ENCODE measurements at places on chromosomes 5 and 9.

GRCh38 chr5:72600391-72600981 is 93.3 kb upstream of the ZNF366 start:
- no peak for DNase-seq

- no peak for DNase-seq
These were observed 176.0 kb upstream of the ZNF608 start for GRCh38 chr5:124922255-124922975.

- DNase-seq: no peak
These were observed 49.2 kb downstream of the KCTD16 start for GRCh38 chr5:144219869-144220268.

- no peak for DNase-seq
These were observed 100.9 kb downstream of the GDNF start for GRCh38 chr5:37738865-37739488.

GRCh38 chr5:133267601-133268000 is 215.8 kb downstream of the HSPA4 start:
- no peak for DNase-seq

GRCh38 chr9:123925819-123926218 is 4.1 kb downstream of the DENND1A start:
- DNase-seq: no peak

GRCh38 chr5:169496878-169497277 is 86.7 kb upstream of the SPDL1 start:
- DNase-seq: no peak

- DNase-seq: no peak
These were observed 340.3 kb downstream of the KDM4C start for GRCh38 chr9:7097785-7098752.

DNA sequence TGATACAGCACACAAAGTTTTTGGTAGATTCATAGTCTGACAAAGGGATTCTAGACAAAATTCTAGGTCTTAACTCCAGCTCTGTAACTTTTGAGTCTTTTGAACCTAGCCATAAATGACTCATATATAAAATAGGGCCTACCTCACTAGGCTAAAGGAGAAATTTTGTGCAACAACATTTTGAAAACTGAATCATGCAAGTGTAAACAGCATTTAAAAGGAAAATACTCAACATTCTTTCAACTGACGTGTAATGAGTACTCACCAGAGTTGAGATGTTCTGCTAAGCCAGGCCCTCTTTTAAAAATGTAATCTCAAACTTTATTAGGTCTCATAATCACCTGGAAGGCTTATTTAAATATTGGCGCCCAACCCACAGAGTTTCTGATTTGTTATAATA is 113.2 kb downstream of the STK32A start:
- DNase-seq: no peak

- DNase-seq: no peak
These were observed 18.9 kb upstream of the JAKMIP2 start for GRCh38 chr5:147801461-147801860.

DNA sequence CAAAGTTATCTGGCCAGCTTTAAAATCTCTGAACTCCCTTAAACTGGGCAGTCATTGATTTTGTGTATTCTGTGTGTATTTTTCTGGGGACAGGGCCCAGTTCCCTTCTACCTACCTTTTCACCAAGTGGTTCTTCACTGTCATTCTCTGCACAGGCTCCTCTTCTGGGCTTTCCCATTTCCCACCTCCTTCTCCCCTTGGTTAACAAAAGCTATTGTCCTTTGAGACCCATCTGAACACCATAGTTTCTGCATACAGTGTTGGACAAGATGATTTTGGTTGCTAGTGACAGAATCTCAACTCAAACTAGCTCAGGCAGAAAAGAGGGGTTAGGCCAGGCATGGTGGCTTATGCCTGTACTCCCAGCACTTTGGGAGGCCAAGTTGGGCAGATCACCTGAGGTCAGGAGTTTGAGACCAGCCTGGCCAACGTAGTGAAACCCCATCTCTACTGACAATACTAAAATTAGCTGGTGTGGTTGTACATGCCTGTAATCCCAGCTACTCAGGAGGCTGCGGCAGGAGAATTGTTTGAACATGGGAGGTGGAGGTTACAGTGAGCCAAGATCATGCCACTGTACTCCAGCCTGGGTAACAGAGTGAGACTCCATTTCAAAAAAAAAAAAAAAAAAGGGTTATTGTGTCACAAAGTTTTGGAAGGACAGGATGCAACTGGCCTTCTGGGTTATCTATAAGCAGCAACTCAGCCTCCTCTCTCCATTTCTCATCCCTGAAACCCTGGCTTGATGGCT is 31.0 kb upstream of the ANKRD34B start:
- DNase-seq: no peak

- DNase-seq: no peak
These were observed 531.1 kb downstream of the RASEF start for GRCh38 chr9:82531795-82532194.

GRCh38 chr9:134686896-134687295 is 45.3 kb downstream of the COL5A1 start:
- DNase-seq: no peak

- no peak for DNase-seq
These were observed 284.1 kb downstream of the HCN1 start for GRCh38 chr5:45411971-45412612.

- no peak for DNase-seq
These were observed 658 bp downstream of the PDCD1LG2 start for GRCh38 chr9:5510989-5511388.

GRCh38 chr9:1267141-1267570 is 217.0 kb downstream of the DMRT2 start:
- no peak for DNase-seq

DNA sequence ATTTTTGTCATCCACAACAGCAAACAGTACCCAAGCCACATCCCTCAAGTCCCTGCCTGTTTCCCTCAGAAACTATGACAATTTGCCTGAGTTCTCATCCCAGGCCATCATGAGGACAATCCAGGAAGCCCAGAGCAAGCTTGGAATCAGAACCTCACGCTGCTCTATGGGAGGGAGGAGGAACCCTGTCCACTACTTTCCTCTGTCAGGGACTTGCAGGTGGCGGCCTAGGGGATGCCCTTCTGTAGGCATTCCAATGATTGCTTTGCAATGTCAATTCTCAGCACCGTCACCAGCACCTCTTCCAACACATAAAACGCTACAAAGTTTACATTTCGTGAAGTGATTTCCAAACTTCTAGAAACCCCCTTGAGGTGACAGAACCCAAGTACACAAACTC is 170.4 kb upstream of the FSTL4 start:
- no peak for DNase-seq

DNA sequence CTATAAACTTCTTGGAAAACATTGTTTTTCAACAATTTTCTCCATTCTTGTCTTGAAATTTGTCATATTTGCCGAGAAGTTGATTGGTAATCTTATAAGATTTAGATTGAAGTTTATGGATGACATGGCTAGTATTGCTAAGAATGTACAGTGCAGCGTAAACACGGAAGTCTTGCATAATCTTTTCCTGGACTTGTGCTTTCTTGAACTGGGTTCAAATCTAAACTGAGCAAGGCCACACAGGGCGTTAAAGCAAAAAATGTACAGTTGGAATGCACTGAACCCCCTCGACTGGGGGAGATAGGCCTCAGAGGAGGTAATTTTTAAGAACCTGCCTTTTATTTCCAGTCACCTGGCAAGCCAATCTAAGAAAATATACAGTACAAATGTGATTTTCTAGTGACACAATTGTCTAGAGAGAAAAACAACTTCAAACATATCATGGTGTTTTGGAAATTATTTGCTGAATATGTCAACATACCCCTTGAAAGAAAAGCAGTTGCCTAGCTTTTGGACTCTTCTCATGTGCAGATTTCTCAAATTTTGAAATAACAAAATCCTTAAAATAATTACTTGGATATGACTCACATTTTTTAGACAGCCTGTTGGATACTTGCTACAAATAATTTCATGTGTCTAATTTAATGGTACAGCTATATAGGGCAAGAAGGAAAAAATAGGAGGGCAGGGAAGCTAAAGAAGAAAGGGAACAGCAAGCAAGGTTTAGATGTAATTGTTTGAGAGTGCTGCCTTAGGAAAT is 18.5 kb upstream of the GAS1 start:
- DNase-seq: no peak

DNA sequence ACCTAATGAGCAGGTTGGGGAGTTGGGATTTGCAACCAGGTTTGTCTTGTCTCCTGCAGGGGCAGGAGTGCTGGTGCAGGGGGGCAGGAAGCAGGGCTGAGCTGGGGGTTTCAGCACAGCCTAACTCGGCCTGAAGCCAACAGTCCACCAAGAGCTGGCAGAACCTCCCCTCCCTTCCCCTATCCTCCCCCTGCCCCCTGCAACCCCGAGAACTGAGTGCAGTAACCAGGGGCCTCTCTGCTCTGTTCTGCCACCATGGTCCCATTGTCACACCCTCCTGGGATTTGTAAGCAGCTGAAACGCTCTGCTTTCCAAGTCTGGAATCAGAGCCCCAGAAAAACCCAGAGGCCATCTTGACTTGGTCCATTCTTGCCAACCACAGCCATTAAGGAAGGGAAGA is 72.9 kb downstream of the ARHGEF37 start:
- no peak for DNase-seq

GRCh38 chr9:24459953-24460352 is 85.7 kb downstream of the IZUMO3 start:
- no peak for DNase-seq

GRCh38 chr5:15752663-15753285 is 252.8 kb downstream of the FBXL7 start:
- DNase-seq: peak; percentile 24

GRCh38 chr5:13339093-13339492 is 605.4 kb downstream of the DNAH5 start:
- DNase-seq: no peak

- no peak for DNase-seq
These were observed 314.9 kb downstream of the MARCHF11 start for GRCh38 chr5:15864536-15865215.

DNA sequence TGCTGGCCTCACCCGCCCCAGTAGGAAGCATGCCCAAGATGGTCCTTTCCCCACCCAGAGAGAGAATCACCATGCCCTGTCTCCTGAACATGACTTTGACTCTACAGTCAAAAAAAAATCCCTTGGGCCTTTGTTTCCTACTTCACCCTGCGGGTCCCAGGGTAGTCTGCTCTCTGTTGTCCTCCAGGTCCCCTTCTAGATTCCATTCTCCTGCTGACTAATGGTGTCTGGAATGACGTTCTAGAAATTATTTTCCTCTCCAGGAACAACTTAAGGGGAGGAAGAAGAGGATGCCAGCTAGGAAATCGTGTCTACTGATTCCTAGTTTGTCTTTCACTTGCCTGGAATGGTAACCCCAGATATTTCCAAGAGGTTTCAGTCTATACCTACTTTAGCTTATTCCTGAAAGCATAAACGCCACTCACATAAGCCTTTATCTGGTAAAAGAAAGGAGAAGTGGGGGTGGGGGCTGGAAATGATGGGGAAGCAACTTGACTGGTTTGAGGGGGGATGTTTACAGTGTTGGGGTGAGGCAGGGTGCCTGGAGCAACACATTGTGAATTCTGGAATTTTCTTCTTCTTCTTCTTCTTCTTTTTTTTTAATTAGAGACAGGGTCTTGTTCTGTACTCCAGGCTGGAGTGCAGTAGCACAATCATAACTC is 93.9 kb downstream of the SNX18 start:
- no peak for DNase-seq

DNA sequence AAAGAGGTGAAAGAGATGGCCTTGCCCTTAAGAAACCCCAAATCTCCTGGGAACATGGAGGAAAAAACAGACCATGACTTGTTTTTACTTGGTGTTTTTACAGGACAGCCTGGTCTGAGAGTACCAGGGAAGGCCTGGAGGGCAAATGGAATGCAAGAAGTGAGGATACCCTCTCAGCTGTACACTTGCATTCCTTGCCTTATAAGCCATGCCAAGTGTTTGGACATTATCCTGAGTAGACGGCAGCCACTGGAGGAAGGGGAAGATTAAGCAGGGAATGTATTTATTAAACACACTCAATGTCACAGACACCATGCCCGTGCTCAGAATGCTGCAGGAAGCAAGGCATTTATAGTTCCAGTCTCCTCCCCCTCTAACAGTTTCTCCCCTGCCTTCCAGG is 581.4 kb downstream of the CDK5RAP2 start:
- DNase-seq: no peak

DNA sequence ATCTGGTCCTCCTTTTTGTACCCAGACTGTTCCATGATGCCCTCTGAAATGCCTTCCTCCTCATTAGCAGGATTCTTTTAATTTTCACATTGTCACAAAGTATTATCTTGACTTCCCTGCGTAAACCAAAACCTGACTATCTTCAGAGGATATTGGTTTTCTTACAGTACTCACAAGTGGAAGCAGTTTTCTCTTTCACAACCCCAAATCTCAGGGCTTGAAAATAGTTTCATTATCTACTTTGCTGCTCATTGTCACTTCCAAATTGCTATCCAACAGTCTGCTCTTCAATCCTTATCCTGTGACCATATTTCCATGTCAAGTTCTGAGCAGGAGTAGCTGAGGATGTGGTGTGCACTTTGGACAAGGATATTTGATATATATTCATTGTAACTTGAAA is 324.1 kb downstream of the FAM170A start:
- DNase-seq: no peak

DNA sequence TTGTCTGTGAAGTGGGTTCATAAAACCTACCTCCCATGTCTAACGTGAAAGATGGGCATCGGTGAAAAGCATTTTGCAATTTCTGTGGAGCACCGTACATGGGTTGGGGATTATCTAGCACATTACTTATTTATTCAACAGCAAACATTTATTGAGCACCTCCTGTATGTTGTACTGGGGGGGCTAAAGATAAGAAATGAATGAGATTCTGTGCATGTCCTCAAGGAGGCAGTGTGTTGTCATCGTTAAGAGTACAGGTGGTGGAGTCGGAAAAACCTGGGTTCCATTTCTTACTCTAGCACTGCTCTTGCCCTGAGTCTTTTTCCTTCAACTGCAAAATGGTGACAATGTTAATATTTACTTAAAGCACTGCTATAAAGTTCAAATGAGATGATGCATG is 30.4 kb upstream of the DENND1A start:
- DNase-seq: no peak

- no peak for DNase-seq
These were observed 142.5 kb downstream of the SPATA31D1 start for GRCh38 chr9:82131072-82131471.

GRCh38 chr9:93731963-93732362 is 155.6 kb downstream of the PHF2 start:
- no peak for DNase-seq

- DNase-seq: no peak
These were observed 46.8 kb upstream of the GRAMD2B start for GRCh38 chr5:126376443-126376842.

DNA sequence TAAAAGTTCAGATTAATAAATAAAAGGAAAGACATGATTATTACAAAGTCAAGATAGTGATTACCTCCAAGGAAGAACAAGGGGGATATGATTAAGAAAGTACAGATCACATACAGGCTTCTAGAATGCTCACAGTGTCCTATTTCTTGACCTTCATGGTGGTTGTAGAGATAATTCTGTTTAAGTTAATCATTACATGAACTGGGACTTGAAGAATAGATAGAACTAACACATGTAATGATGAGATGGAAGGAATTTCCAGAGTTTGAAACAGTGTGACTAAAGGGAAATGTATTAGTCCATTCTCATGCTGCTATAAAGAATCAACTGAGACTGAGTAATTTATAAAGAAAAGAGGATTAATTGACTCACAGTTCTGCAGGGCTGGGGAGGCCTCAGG is 72.7 kb downstream of the LURAP1L start:
- no peak for DNase-seq
